RKO (cell line): ENCODE measurements at places on chromosomes 6 and 20.

- DNase-seq: no peak
These were observed 493.1 kb upstream of the FLRT3 start for GRCh38 chr20:14830466-14830865.

GRCh38 chr6:64733433-64733832 is 973.6 kb downstream of the EYS start:
- DNase-seq: no peak

- DNase-seq: peak; percentile 52
These were observed 15.9 kb upstream of the PCSK2 start for GRCh38 chr20:17210983-17211382.

DNA sequence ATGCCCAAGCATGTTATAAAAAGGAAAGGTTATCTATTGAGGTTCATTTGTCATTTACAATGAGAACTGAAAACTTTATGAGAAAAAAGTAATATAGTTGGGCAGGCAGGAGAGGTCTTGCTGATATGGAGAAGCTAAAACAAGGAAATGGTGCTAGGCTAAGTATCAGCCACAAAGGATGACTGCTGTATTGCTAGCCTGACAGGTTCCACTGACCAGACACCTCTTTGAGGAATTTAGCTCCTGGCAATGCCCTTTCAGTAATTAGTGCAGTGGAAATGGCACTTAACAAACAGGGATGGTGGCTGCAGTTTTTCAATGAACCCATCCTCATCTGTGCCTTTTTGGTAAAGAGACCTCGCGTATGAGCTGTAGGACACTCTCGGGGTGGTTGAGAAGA is 284.4 kb downstream of the ZFAND3 start:
- no peak for DNase-seq

DNA sequence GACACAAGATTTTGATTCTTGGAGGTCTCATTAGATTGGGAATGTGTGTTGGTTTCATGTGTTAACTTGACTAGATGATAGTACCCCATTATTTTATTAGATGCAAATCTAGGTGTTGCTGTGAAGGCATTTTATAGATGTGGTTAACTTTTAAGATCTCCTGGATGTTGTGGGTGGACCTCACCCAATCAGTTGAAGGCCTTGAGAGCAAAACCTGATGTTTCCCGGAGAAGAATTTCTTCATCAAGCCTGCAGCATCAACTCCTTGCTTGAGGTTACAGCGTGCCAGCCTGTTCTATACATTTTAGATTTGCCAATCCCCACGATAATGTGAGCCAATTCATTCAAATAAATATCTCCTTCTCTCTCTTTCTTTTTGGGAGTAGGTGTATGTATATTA is 66.8 kb upstream of the EXOC2 start:
- DNase-seq: no peak

- no peak for DNase-seq
These were observed 66.7 kb downstream of the CD164 start for GRCh38 chr6:109315341-109316110.

- no peak for DNase-seq
These were observed 48.7 kb upstream of the FOXQ1 start for GRCh38 chr6:1263039-1263849.

- DNase-seq: peak; percentile 15
These were observed 74.2 kb downstream of the SLC22A23 start for GRCh38 chr6:3382326-3383279.

DNA sequence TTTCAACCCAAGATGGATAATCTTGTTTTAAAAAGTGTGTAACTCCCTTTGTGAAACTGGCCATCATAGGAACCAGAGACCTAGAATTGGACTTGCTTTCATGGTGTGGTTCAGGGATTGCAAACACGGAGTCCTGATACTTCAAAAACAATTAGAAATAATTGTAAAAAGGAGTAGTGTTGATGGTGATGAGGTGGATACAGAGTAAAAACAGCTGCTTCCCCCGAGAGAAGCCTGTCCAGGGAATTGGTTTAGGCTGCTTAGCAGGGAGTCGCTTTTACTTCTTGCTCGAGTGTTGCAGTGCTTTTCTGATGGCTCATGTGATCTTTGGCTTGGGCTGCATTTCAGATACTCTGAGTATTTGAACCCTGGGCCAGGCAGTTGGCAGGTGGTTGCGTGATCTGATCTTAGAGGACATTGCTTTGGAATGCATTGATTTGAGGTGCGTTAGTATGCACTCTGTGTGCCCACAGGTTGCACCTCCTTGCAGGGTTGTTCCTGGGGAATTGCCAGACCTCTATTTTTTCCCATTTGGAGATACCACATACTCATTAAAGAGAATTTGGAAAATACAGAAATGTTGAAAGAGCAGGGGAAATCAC is 19.5 kb downstream of the KIF3B start:
- no peak for DNase-seq

GRCh38 chr6:131897050-131897435 is 54.1 kb downstream of the CCN2 start:
- no peak for DNase-seq

DNA sequence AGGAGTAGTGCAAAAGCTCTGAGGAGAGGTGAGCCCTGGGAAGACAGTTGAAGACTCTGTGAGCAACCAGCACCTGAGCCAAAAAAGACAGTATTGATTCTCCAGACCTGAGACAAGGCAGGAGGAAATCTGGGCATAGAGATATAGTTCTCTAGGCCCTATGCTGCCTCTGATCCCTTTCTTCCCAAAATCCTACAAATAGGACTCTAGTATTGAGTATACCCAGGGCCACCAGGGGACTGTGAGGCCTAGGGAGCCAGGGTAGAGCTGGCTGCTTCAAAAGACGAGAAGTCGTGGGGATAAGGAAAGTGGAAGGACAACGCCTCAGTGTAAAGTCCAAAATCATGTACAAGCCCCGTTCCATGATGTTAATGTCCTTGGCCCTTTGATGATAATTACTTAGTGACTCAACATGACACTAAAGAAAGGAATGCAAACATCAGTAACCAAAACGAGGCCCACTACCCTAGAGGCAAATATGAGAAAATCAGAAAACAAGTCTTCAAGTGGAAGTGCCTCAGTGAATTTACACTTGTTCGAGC is 197.3 kb upstream of the PROKR2 start:
- DNase-seq: peak; percentile 69

GRCh38 chr20:53037621-53038020 is 65.5 kb downstream of the TSHZ2 start:
- DNase-seq: no peak

GRCh38 chr20:22861990-22862389 is 173.1 kb upstream of the SSTR4 start:
- DNase-seq: no peak

DNA sequence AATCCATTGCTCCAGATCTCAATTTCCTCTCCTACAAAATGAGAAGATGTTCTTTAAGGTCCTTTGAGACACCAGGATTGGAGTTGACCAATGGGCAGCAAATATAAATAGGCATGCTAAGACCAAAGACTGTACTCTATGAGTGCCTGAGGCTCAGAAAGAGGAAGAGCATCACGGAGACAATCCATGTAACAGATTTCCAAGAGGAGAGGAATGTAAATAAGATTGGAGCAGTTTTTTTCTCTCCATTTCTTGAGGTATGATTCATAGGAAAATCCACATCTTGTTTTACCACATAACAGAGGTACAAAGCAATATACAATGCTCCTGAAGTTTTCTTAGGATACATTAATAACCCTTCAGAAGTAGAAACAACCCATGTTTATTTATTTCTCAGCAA is 109.8 kb downstream of the UBE3D start:
- no peak for DNase-seq

- DNase-seq: no peak
These were observed 147.9 kb downstream of the SOX4 start for GRCh38 chr6:21741221-21742109.

GRCh38 chr6:26301638-26302037 is 63.4 kb upstream of the BTN3A2 start:
- DNase-seq: no peak

- no peak for DNase-seq
These were observed 44.1 kb downstream of the BLTP3A start for GRCh38 chr6:34836008-34836407.

DNA sequence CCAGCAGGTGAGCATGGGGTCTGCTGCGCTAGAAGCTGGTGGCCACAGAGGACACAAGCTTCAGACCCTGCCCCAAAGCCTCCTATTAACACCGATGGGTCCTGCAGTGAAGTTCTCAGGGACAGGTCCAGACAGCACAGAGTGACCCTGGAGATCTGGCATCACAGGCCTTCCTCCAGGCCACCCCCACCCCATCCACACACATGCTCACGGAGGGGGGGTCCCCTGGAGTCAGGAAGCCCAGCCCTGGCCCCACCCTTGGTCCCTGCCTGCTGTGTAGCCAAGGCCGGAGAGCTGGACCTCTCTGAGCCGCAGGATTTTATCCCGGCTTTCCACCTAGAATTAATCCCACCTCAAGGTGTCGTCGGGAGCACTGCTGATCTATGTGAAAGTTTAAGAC is 167.3 kb downstream of the TAF4 start:
- DNase-seq: no peak

- no peak for DNase-seq
These were observed 114.3 kb upstream of the ZFP64 start for GRCh38 chr20:52305858-52306257.

DNA sequence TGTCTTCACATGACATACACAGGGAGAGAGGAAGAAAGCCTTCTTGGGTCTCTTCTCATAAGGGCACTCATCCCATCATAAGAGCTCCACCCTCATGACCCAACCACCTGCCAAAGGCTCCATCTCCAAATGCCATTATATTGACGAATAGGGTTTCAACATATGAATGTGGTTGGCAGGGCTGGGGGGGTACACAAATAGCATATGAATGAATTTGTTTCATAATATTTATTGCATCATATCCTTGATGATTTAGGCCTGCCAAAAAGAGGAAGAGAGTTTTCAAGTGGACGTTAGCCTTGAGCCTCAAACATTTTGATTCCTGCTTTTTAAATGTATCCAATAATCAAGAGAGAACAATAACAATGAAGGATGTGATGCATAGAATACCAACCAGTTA is 26.2 kb upstream of the OPRM1 start:
- DNase-seq: no peak

DNA sequence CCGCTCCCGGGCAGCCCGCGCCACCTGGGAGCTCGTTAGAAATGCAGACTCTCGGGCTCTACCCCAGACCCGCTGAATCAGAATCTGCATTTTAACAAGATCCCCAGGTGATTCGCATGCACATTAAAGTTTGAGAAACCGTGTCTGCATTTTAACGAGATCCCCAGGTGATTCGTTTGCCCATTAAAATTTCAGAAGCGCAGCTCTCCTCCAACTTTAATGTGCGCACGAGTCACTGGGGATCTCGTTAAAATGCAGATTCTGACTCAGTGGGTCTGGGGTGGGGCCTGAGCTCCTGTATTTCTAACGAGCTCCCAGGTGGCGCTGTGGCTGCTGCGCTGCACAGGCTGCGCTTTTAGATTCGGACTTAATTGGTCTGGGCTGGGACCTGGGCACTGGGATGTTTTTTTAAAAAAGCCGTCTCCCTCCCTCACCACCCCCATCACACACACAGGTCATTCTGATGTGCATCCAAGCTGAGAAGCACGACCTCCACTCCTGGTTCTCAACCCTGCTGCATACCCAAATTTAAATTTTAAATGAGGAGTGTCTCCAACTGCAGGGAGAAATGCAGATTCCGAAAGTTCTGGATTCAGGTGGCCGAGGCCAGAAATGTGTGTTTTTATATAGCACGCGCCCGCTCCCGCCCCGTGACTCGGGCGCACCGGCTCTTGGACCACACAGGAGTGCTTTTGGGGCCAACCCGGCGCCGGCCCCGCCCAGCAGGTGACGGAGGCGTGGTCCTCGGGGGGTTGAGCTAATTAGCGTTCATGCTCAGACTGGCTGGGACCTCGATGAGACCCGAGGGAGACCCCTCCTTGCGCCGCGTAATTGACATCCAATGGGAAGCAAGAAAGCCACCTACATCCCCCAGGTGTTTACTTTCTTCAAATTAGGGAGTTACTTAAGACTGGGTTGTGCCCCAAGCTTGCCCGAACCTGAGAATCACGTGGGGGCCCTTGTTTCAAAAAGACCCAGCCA is 85.8 kb downstream of the ZFP64 start:
- no peak for DNase-seq

GRCh38 chr6:107069631-107070548 is 41.9 kb downstream of the MTRES1 start:
- no peak for DNase-seq

DNA sequence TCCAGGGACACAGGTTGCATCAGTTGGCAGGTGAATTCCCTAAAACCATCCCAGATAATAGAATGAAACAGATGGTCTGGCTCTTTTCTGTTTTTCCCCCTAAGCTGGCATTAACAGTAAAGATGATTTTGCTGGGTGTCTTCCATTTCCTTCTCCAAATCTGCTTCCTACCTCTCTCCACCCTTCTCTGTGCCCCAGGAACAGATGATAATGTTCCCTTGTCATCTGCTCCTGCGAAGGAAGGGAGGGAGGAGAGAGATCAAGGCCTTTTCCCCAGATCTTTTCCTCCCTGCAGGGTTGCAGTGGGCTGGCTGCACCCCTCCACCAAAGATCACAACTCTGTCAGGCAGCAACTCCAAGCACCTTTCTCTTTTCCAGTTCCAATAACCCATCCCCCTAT is 156.5 kb upstream of the PRDM1 start:
- DNase-seq: no peak

- no peak for DNase-seq
These were observed 56.7 kb downstream of the SLC22A23 start for GRCh38 chr6:3400162-3400561.

DNA sequence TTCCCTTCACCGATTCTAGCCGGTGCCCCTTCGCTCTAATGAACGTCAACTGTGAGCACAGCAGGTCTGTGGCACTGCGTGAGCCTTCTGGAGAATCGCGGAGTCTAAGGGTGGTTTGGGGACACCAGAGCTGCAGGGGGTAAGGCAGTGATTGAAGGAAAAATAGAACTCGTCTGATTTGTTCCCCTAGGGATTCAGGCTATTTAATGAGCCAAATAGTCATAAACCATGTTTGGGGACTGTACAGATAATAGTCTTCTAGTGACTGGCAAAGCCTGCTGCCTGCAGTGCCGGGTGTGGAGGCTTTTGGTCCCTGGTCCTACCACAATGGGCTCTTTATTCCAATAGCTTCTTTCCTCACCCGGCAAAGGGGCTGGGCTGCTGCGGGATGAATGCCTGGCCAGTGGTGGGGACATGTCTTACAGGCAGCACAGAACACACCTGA is 11.1 kb upstream of the NTSR1 start:
- DNase-seq: no peak

DNA sequence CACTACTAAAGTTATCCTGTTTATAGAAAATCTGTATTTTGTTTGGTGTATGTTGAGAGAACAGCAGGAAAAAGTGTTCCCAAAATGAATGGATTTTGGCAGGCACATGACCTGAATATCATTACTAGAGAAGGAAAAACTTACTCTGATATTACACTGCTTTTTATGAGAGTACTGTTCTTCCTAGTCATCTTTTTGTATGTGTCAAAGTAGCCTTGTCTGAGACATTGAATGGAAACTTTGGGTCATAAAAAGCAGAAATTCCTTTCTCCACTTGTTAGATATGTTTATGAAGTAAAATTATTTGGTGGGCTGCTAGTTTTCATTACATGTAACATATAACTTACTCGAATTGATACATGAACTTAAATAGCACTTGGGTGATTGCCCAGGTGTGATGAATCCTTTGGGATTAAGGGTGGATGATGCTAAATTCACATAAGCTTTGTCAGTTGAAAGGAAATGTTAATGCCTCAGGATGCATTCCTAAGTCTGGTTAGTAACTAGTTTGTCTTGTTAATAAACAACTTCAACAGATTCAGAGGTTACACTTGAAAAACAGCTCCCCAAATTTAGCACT is 206.7 kb downstream of the CENPW start:
- DNase-seq: peak; percentile 15

GRCh38 chr6:167130008-167130677 is 7.2 kb downstream of the CCR6 start:
- DNase-seq: no peak
